Neural crest cell (in vitro differentiated cells): ENCODE measurements at places on chromosomes 7 and 10.
A peak's percentile ranks its signal among the peaks of the same experiment; 100 is the strongest.

GRCh38 chr10:118668228-118668952, 72.9 kb upstream of the PRLHR start:
- no peak for DNase-seq
- H3K36me3 ChIP-seq = no peaks in the 10 kb centered on the region
- peaks cover 6% of the 10 kb centered on the region for H3K27me3 ChIP-seq
- H3K4me1 ChIP-seq = peaks cover 15% of the 10 kb centered on the region
- H3K4me3 ChIP-seq = no peak overlapping the region

GRCh38 chr7:132800522-132800921, 224.3 kb upstream of the PLXNA4 start:
- H3K36me3 ChIP-seq = peaks cover 8% of the 10 kb centered on the region
- H3K27me3 ChIP-seq = no peaks in the 10 kb centered on the region

- H3K27ac ChIP-seq = no peak overlapping the region
- peaks cover 7% of the 10 kb centered on the region for H3K36me3 ChIP-seq
- peak overlapping the region; percentile 57 for H3K4me3 ChIP-seq
- no peaks in the 10 kb centered on the region for H3K27me3 ChIP-seq
Observed at GRCh38 chr7:151076863-151077704, 3.5 kb downstream of the FASTK start.

DNA sequence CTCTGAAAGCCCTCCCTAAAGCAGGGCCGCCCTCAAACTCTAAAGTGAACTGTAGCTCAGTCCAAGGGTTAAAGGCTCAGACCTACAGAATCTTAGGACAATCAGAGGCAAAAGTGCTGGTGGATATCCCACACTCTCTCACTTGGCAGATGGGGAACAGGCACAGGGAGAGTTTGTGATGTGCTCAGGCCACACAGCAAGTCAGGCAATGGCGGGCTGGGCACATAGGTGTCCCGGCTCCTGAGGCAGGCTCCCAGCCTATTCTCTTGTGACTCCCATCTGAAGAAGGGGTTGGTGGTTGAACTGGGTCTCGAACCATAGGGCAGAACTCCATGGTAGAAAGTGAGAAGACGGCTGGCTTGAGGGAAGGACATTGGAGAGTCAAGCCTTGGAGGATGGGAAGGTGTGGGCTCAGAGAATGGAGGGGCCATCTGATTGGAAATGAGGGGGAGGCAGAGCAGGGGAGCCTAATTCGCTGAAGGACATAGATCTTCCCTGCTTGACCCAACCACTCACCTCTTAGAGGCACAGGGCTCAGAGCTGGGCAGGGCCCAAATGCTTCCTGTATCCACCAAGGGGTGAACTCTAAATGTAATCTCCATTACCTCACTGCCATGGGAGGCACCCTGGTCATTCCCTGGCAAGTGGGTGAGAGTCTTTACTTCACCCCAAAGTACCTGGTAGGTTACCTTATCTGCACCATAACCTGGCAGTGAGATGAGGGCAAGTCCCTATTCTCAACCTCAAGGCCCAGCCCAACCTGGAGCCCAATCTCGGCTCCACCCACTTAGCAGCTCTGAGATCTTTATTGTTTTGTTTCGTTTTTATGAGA, 4.9 kb upstream of the ZMIZ1 start:
- H3K4me1 ChIP-seq = peaks cover 50% of the 10 kb centered on the region
- no peaks in the 10 kb centered on the region for H3K36me3 ChIP-seq
- H3K27ac ChIP-seq = no peak overlapping the region
- no peak for DNase-seq
- peaks cover 5% of the 10 kb centered on the region for H3K27me3 ChIP-seq

- DNase-seq = no peak
- no peaks in the 10 kb centered on the region for H3K4me1 ChIP-seq
- H3K36me3 ChIP-seq = no peaks in the 10 kb centered on the region
- H3K27me3 ChIP-seq = no peaks in the 10 kb centered on the region
Observed at GRCh38 chr10:63644418-63645142, 123.4 kb downstream of the REEP3 start.

DNA sequence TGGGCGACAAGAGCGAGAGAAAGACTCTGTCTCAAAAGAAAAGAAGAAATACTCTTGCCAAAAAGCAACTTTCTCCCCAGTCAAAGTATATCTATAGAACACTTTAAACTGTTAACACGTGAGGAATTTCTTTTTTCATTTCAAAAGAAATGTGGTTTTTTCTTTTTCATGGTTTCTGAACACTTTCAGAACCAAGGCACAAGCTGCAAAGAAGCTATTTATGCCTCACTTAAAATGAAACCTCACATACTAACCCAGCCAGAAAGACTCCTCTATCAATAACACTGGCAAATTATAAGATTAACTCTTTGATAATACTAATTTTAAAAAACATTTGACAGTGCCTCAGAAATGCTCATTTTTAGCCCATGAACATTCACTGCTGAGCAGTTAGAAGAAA, 20.9 kb downstream of the TBX20 start:
- no peaks in the 10 kb centered on the region for H3K4me1 ChIP-seq
- no peaks in the 10 kb centered on the region for H3K36me3 ChIP-seq
- no peak overlapping the region for H3K27ac ChIP-seq
- H3K4me3 ChIP-seq = no peak overlapping the region
- no peak for DNase-seq

DNA sequence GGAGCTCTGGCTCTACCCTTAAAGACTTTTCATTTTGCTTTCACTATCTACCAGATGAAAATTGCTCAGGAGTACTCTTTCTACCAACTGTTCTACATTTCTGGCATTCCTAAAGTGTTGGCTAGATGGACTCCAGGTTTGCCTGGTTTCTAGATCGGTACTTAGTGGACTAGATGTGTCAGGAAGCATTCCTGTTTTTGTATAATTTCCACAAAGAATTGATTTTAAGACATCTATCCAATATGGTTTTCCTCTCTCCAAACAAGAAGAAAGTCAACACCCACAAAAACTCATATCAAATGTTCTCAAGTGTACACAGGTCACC, 157.7 kb downstream of the CHRM2 start:
- H3K27ac ChIP-seq = no peak overlapping the region
- H3K36me3 ChIP-seq = no peaks in the 10 kb centered on the region
- no peaks in the 10 kb centered on the region for H3K27me3 ChIP-seq
- no peak overlapping the region for H3K4me3 ChIP-seq
- no peak for DNase-seq

DNA sequence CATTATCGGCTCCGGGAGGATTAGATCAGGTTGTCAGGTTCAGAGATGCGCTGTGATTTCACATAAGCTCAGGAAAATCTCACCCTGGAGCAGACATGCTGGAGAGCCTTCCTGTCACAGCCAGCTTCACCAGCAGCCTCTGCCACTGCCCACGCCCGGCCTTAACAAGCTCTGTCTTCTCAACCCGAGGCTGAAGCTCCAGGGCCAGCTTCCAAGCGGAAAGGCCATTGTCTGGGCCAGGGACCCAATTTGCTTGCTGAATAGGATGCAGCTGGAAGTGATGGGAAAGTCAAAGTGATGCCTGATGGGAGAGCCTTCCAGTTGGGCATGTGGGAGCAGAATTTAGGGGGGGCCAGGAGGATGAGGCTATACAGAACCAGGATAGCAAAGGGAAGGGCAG, 36.3 kb downstream of the C10orf105 start:
- peaks cover 5% of the 10 kb centered on the region for H3K27me3 ChIP-seq
- DNase-seq = no peak
- H3K27ac ChIP-seq = peak overlapping the region; percentile 43
- H3K36me3 ChIP-seq = peaks cover 4% of the 10 kb centered on the region

DNA sequence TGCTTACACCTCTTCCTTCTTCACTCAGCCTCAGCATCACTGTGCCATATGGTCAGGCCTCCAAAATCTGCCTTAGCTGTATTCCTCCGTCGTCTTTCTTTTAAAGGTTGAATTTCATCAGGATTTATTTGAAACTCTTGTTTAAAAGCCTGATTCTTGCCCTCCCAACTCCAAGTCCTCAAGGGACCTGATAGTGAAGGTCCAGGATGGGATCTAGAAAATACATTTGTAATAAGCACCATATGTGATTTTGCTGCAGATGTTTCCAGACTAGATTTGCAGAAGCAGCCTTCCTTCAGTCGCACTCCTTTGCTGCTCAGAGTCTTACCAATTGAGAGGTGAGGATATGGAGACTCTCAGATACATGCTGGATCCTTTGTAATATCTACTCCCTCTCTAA, 101.0 kb upstream of the ANKRD1 start:
- H3K27ac ChIP-seq = no peak overlapping the region
- H3K4me1 ChIP-seq = peaks cover 32% of the 10 kb centered on the region
- peaks cover 9% of the 10 kb centered on the region for H3K36me3 ChIP-seq

DNA sequence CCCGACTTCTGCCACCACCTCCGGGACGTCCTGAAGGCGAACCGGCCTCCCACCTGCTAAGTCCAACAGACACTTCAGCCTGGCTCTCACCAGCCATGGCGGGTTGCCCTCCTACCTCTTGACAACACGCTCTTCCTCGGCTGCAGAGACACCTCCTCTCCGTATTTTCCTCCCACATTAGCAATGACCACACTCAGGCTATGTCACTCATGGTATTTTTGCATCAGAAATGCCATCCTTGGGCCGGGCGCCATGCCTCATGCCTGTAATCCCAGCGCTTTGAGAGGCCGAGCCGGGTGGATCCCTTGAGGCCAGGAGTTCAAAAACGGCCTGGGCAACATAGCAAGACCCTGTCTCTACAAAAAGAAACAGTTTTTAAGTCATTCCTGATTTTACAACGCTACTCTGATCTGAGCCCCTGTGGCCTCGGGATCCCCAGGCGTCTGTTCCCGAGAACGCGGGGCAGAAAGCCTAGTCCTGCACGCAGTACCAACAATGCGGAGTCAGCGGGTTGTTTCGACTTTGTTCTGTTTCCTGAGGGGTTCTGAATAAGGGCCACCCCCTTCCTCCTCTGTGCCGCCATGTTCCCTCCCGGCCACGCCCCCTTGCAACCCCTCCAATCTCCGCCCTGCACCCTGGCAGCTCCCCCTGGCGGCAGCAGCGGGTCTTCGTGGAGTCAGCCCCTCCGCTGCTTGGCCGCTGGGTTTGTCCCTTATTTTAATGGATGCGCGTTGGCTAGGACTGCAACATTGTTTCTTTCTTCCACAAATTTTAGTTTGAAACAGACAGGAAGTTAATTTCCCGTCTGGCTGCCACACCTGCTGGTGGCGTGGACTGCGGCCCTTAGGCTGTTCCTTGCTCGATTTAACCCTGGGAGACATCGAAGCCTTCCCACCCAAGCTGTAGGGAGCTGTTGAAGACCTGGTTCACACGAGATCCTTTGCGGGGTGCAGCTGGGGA, 9.7 kb upstream of the ZFAND2A start:
- peak; percentile 46 for DNase-seq
- H3K36me3 ChIP-seq = no peaks in the 10 kb centered on the region
- H3K4me1 ChIP-seq = no peaks in the 10 kb centered on the region
- no peak overlapping the region for H3K27ac ChIP-seq
- H3K4me3 ChIP-seq = no peak overlapping the region

- peaks cover 21% of the 10 kb centered on the region for H3K4me1 ChIP-seq
- no peaks in the 10 kb centered on the region for H3K27me3 ChIP-seq
- H3K4me3 ChIP-seq = peak overlapping the region; percentile 82
- H3K36me3 ChIP-seq = no peaks in the 10 kb centered on the region
- H3K27ac ChIP-seq = peak overlapping the region; percentile 6
- peak; percentile 13 for DNase-seq
Observed at GRCh38 chr7:141550386-141551093, 670 bp upstream of the AGK start.

GRCh38 chr7:73721377-73721817, 1.9 kb upstream of the STX1A start:
- peaks cover 8% of the 10 kb centered on the region for H3K27me3 ChIP-seq
- peak overlapping the region; percentile 88 for H3K4me3 ChIP-seq
- H3K27ac ChIP-seq = no peak overlapping the region
- H3K36me3 ChIP-seq = no peaks in the 10 kb centered on the region
- H3K4me1 ChIP-seq = peaks cover 8% of the 10 kb centered on the region
- DNase-seq = no peak

DNA sequence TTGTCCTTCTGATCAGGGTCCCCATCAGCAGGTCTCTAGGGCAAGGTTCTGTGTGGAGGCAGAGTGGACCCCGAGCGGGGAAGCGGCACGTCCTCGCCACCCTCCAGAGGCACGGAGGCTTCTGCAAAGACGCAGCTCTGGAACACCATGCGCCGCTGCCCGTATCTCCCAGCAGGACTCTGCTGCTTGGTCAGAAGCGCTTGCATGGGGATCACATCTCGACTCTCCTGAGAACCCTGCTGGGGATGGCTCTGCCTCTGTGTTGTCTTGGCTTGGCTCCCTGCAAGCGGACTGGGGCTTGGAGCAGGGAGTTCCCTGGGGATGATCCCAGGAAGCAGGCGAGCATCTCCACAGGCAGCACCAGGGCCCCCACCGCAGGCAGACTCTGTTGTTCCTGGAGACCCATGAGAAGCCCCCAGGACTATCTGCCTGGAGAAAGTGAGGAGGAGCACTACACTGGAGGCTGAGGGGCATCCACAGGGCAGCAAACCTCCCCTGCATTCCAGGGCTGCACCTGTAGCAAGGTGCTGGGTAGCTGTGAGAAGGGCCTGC, 520.5 kb downstream of the GLRX3 start:
- no peaks in the 10 kb centered on the region for H3K4me1 ChIP-seq
- no peaks in the 10 kb centered on the region for H3K36me3 ChIP-seq
- DNase-seq = no peak
- no peak overlapping the region for H3K27ac ChIP-seq
- H3K27me3 ChIP-seq = no peaks in the 10 kb centered on the region

GRCh38 chr10:16965740-16966447, 148.7 kb upstream of the RSU1 start:
- H3K27ac ChIP-seq = peak overlapping the region; percentile 85
- H3K36me3 ChIP-seq = no peaks in the 10 kb centered on the region
- no peak overlapping the region for H3K4me3 ChIP-seq
- no peak for DNase-seq
- peaks cover 58% of the 10 kb centered on the region for H3K4me1 ChIP-seq

GRCh38 chr7:45698303-45699014, 124.3 kb downstream of the ADCY1 start:
- DNase-seq = no peak
- H3K36me3 ChIP-seq = peaks cover 3% of the 10 kb centered on the region
- no peak overlapping the region for H3K27ac ChIP-seq
- no peaks in the 10 kb centered on the region for H3K27me3 ChIP-seq

DNA sequence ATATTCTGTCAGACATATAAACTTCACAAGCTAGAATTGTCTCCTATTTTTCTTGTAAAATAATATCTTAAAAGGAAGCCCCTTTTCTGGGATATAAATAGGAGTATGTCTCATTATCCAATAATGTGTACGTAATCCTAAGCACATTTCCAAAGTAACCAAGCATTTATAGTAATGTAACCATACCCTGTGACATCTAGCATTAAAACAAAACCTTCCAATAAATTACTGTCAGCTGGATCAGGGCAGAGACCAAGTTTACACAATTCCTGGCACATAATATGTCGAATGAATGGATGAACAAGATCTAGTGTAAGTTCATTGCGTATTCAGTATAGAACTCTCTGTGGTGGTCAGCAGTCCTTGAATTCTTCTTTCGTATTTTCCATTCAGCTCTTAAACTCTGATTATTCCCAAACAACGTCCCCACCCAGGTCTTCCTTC, 14.3 kb downstream of the CPED1 start:
- H3K4me3 ChIP-seq = no peak overlapping the region
- H3K27ac ChIP-seq = no peak overlapping the region
- peaks cover 15% of the 10 kb centered on the region for H3K4me1 ChIP-seq
- no peaks in the 10 kb centered on the region for H3K36me3 ChIP-seq
- no peak for DNase-seq
